ENCODE measurements at places on chromosomes 2 and 18.

- DNase-seq, result peak; percentile 13
Measured at GRCh38 chr18:31723990-31724711, 36.5 kb downstream of the SLC25A52 start.

GRCh38 chr2:8380566-8380965 is 301.3 kb upstream of the ID2 start:
- no peak for DNase-seq

DNA sequence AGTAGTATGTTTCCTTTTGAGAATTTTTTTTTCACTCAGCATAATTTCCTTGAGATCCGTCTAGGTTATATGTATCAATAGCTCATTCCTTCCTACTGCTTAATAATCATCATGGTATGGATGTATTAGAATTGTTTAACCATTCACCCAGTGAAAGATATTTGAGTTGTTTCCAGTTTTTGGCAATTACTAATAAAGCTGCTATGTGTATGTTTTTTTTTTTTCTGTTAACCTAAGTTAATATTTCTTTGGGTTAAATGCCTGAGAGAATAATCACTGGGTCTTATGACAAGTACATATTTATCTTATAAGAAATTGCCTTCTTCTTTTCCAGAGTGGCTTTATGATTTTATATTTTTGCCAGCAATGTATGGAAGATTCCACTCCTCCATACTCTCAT is 96.4 kb upstream of the ST6GAL2 start:
- no peak for DNase-seq

DNA sequence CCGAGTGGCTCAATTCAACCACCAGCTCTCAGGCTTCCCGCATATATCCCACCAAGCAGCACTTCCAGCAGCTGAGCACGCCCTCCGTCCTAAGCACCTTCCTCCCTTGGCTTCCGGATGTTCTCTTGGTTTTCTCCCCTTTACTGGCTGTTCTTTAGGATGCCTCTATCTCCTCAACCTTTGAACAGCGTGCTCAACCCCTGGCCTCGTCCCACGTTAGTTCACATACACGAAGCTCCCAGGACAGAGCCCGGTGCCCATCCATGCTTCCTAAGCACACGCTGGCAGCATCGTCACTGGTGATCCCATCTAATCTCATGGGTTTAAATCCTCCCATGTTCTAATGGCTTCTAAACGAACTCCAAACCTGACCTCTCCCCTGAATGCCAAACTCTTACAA is 3.7 kb downstream of the CYS1 start:
- DNase-seq, result no peak

GRCh38 chr2:221590861-221591365 is 18.8 kb upstream of the EPHA4 start:
- DNase-seq, result no peak

- no peak for DNase-seq
Measured at GRCh38 chr18:37138456-37138855, 309.5 kb downstream of the KIAA1328 start.

- no peak for DNase-seq
Measured at GRCh38 chr2:10879624-10880585, 31.8 kb upstream of the KCNF1 start.

GRCh38 chr2:126893606-126894005 is 5.1 kb upstream of the TEX51 start:
- no peak for DNase-seq

DNA sequence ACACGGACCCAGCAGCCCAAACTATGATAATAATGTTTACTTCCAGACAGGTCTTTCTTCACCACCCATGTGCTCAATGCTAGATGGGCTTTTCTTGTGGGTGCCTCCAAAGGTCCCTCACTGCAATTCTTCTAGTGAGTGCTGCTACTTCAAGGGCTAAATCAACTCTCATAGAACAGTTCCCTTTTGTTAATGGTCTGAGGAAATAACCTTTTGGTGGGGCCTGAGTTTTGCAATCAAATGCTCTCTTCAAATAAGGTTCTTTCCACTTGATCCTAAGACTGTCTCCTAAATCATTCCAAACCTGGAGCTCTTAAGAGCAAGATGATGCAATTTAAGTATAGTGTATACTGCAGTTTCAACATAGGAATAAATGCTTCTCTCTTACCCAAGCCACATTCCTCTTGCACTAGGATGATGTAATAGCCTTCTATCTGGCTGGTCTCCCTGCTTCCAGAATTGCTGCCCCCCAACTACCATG is 6.0 kb downstream of the NEMP2 start:
- no peak for DNase-seq

- no peak for DNase-seq
Measured at GRCh38 chr2:54839461-54840255, 116.2 kb downstream of the EML6 start.

- no peak for DNase-seq
Measured at GRCh38 chr2:32496662-32497061, 131.2 kb upstream of the TTC27 start.

GRCh38 chr2:191666732-191667131 is 11.2 kb upstream of the NABP1 start:
- peak; percentile 34 for DNase-seq

DNA sequence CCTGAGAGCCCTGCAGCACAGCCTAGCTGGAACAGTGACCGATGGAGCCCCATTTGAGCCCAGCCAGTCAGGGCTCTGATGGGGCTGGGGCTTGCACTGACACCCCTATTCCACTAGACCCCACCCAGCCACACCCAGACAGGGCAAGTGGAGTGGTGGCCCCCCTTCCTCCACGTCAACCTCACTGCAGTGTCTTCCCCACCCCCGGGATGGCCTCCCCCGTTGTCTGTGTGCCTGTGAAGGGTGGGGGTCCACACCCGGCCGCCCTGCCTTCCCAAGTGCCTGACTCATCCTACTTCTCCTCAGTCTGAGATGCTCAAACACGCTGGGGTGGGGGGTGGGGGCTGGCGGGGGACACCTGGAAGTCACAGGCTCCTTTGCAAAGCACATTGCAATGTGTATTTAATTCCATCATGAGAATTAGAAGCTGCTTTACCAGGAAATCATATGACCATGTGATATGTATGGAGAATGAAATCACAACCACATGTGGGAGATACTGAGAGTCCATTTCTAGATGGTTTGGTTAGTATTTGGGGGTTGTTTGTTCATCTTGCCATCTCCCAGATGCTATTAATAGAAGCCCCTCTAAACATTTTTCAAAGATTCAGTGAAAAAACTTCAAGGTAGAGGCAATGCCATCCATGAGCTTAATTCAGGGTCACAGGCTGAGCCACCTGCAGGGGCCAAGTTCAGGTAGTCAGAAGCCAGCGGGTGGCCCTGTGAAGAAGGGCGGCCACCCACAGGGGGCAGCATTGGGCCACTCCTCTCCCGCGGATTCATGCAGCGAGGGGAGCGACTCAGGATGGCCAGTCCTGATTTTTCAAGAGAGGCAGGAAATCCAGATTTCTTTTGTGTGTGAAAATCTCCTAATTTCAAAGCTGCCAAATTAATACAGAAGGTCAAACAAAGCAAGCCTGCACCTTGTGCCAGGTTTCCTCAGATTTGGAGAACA is 22.7 kb upstream of the GMPPA start:
- DNase-seq, result peak; percentile 59

Measured in germinal center (tissue), 1 donor.